ENCODE measurements at places on chromosomes 4 and X.

DNA sequence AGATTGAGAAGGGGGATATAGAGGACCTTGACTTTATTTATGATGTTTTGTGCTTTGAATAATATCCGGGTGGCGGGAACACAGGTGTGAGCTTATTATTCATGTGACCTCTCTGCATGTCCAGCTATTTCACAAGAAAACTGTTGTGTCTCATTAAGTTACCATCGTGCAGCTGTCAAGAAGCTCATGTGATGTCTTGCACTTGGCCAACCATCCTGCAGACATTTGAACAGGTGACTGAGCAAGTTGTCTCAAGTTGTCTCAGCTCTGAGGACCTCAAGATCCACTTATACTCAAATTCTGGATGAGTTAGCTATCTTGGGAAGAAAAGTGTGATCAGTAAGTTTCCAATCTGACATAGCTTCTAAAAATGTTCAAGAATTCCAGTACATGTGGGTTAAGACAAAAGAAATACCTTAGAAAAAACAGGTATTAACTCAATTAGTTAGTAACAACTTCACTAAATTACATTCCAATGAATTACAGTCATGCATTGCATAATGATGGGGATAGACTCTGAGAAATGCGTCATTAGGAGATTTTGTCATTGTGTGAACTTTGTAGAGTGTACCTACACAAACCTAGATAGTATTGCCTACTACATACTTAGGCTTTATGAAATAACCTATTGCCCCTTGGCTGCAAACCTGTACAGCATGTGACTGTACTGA is 462.2 kb downstream of the INPP4B start:
- DNase-seq = no peak

DNA sequence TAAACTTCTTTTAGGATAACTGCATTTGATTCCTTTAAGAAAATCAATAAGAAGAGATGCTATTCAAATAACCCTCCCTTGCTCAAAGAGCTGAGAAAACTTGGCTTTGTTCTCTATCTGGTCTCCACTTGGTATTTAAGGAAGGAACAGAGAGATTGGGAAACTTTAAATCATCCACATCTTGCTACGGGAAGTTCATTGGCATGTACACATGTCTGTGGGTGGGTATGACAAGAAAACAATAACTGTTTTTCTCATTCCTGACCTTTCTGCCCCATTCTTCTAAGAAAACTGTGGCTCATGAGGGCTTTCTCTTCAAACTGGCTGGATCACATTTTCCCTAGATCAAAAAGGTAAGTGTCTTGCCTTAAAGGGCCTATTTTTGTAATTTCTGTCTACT is 6.0 kb downstream of the SEL1L3 start:
- no peak for DNase-seq

GRCh38 chr4:108227923-108228322 is 59.2 kb upstream of the LEF1 start:
- DNase-seq = no peak

DNA sequence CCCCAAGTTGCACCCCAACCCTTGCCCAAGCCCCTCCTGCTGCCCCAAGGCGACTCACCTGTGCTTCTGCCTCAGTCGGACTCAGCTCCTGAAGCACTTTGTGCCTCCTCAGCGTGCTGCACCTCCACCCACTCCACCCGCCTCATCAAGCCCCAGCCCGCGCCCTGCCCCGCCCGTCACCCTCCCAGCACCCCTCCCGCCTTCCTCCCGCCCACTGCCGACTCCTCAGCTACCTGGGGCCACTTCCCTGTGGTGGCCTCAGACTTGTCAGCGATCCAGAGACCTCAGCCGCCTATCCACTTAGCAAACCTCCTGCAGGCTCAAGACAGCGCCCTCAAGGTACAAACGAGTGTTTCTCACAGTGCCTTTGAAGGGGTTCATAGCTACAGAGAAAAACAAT is 19.6 kb upstream of the IQCM start:
- DNase-seq = no peak

- no peak for DNase-seq
Measured at GRCh38 chr4:37882665-37883296, 8.1 kb upstream of the TBC1D1 start.

GRCh38 chr4:125626946-125627345 is 312.2 kb downstream of the FAT4 start:
- no peak for DNase-seq

DNA sequence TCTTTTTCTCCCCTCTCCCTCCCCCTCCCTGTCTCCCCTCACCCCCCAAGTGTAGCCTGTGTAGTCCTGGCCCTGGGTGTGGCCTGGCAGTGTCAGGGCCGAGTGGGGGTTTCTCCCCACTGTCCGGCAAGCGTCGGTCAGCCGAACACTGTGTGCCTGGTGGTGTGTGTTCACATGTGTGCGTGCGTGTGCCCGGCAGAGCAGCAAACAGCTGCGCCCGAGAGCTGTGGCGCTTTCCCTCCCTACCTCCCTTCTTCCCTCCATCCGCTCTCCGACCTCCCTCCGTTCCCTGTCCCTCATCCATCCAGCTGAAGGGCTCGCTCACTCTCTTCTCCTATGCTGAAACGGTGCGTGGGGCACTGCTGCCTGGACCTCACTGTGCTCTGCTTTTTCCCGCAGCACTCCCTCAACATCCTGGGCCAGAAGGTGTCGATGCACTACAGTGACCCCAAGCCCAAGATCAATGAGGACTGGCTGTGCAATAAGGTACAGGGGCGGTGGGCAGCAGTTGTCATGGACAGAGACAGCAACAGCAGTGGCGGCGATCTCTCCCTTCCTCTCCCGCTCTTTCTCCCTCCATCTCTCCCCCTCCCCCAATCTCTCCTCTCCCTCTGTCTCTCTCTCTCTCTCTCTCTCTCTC is 17.4 kb upstream of the UBA1 start:
- no peak for DNase-seq
